CD4-positive, CD25-positive, alpha-beta regulatory T cell (primary cell): ENCODE measurements at places on chromosomes 12 and 14. TPM values are rescaled to one million over a fixed set of nuclear protein-coding genes. Genes with fewer than 3 reads are reported as not detected.

TAS2R14 gene
- 0.96 TPM for polyA plus RNA-seq

OTOGL gene
- not detected for polyA plus RNA-seq

ARHGEF40 gene
- polyA plus RNA-seq: not detected

SPTB gene
- not detected for polyA plus RNA-seq

DHH gene
- not detected for polyA plus RNA-seq

PMCH gene
- 11.0 TPM for polyA plus RNA-seq

CLEC14A gene
- not detected for polyA plus RNA-seq

PPP2R3C gene
- 94.9 TPM for polyA plus RNA-seq

PAWR gene
- 1.3 TPM for polyA plus RNA-seq

AVPR1A gene
- not detected for polyA plus RNA-seq

DNAH10 gene
- not detected for polyA plus RNA-seq

GNB3 gene
- polyA plus RNA-seq: not detected

HOXC6 gene
- not detected for polyA plus RNA-seq

RNASE11 gene
- polyA plus RNA-seq: not detected

RIPK3 gene
- 14.9 TPM for polyA plus RNA-seq

BDKRB2 gene
- polyA plus RNA-seq: not detected

SLC16A7 gene
- 25.4 TPM for polyA plus RNA-seq

OVCH1 gene
- not detected for polyA plus RNA-seq

AICDA gene
- polyA plus RNA-seq: not detected

GLIPR1L1 gene
- polyA plus RNA-seq: not detected

PRB2 gene
- not detected for polyA plus RNA-seq

ENDOU gene
- polyA plus RNA-seq: not detected

TOMM20L gene
- 0.47 TPM for polyA plus RNA-seq

TMEM233 gene
- not detected for polyA plus RNA-seq

HCAR2 gene
- not detected for polyA plus RNA-seq

G2E3 gene
- 17.1 TPM for polyA plus RNA-seq

PIANP gene
- polyA plus RNA-seq: not detected

RASSF9 gene
- not detected for polyA plus RNA-seq

WNT1 gene
- polyA plus RNA-seq: not detected

SELPLG gene
- polyA plus RNA-seq: 844 TPM

KRT6A gene
- not detected for polyA plus RNA-seq

PTCSC3 gene
- not detected for polyA plus RNA-seq

NKX2-1 gene
- not detected for polyA plus RNA-seq

OTUB2 gene
- polyA plus RNA-seq: 0.46 TPM

AMN gene
- 0.24 TPM for polyA plus RNA-seq

AMIGO2 gene
- polyA plus RNA-seq: 9.0 TPM

HAL gene
- polyA plus RNA-seq: not detected

JDP2 gene
- 0.62 TPM for polyA plus RNA-seq

KRT78 gene
- polyA plus RNA-seq: not detected

COPS7A gene
- polyA plus RNA-seq: 41.3 TPM
